Left renal pelvis (tissue), 4 donors: ENCODE measurements at places on chromosomes 3 and 15.

DNA sequence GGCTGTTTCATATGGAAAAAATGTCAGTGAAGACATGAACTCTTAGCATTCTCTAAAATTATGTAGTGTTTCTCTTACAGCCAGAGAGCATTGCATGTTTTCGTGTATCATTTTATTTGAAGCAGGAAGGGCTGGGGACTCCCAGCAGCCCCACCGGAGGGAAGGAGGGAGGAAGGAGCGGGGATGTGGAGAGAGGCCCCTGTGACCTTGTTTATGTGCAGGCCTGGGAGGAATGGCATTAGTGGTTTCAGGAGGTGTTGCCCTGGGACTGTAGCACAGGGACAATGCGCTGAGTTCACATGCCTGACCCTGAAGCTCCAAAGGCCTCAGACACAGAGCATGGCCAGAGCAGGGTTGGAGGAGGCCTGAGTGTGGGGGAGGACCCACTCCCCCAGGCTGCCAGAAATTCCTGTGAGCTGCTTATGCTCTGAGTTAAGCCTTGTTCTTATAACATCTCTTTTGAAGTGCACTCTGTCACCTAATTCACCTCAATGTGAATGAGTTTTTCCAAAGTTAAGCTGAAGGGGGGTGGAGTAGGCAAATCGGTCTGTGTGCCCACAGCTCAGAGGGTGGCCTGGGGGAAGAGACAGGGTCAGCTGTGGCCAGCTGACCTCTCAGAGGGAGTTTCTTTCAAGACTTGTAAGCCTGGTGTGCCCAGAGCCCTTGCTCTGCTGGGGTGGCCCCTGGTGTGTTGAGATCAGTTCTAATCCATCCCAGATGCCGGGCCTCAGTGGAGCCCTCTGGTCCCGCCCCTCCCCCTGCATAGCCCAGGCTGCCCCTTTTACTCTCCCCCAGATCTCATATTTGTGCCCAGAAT lies 3.9 kb upstream of the RNU6-1 start:
- DNase-seq, result no peak

- no peak for DNase-seq
These were observed 85.8 kb downstream of the KCNAB1 start for GRCh38 chr3:156206157-156206556.

GRCh38 chr3:101256511-101256910 lies 63.9 kb downstream of the IMPG2 start:
- peak; percentile 26 for DNase-seq

DNA sequence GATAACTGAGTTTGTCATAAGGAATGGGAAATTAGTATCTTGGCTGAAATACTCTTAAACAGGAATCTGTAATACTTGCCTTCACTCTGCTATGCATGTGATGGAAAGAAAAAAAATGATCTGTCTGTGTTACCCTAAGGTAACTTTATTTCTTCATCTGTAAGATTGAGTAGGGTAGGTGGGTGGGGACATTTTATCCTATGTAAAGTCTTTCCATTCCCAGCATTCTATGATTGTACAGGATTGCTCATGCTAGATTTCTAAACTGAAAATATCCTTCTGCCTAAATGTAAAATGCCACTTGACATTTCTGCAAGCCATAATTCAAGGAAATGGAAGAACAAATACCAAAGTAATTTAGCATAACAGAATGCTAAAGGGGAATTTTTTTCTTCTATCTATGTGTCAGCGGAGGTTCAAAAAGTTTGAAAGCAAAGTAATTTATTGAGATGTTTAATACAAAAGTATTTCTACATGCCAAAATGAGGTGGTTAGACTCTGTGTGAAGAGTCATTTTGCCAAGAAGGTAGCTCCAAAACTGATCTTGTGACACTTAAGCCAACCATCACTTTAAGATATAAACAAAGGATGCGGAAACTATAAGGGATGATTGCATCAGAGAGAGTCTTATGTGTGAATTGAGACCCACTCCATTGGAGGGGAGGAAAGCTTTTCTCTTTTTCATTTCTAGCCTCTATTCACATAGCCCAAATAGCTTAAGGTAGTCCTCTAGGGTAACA lies 46.6 kb upstream of the SERPINI2 start:
- no peak for DNase-seq

- no peak for DNase-seq
These were observed 74.4 kb downstream of the THSD4 start for GRCh38 chr15:71189718-71190117.

DNA sequence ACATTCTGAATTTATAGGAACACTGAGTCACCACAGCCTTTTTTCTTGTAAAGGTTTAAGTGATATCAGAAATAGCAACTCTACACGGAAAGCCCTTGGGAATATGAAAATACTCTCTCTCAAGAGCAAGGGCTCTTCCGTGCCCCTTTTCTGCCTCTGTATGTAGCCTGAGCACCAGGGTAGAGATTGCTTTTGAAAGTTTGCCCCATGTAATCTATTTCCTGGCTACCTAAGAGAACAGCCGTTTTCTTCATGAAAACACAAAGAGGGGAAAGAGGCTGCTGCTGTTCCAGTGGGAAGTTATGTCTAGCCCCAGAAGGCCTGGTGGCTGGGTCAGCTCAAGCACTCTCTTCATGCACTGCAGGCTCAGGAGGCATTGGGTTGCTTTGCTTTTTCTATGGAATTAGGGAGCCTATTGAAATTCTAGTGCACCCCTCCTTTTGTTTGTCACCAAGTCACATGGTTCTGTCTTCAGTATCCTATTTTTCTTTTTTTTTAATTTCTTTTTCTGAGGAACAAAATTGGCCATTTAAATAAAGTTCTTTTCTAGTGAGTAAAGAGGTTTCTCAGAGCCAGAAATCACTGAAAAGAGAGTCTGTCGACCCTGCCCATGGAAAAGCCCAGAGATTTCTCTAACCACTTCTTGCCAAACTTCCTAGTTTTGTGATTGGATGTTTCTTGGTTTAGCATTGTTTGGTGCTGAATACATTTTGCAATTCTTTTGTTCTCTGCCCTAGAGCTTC lies 39.5 kb downstream of the TIGIT start:
- DNase-seq, result no peak
